IMR-90 (cell line): ENCODE measurements at places on chromosomes 4 and X.

DNA sequence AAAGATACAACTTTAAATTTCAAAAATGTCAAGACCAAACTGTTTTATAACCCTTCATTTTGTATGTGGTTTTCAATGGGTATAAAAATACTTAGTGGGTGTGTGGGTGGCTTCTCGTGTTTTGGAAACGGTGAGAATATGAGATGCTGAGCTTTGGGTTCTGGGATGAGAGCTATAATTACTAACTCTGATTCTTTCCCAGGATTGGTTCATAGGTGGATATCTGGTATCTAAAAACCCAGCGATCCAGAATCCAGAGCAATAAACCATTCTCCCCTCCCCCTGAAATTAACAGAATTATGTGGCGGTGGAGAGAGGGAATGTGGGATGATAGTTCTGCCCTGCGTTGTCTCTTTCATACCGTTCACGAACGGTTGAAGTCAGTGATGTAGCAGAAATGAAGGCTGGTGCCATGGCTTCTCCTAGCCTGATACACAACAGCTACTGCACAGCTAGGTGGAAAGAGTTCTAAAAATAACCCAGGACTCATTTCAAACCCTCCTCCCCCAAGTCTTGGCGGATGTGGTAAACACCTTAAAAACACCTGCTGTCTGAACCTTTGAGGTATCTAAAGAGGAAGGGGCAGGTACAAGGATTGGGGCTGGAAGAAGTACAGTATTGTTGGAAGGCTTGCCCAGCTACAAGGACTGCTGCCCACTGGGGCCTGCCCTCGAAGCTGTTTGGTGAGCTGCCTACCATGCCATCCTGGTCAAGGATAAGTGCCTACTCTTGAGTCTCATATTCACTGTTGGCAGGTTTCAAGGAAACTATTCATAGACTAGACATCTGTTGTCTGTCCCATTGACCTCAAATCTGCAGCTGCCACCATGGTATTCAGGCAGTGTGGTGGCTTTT, 44.5 kb downstream of the SEPTIN11 start:
- no peak overlapping the region for H3K4me3 ChIP-seq
- peaks cover 33% of the 10 kb centered on the region for H3K36me3 ChIP-seq
- H3K4me1 ChIP-seq, result peaks cover 21% of the 10 kb centered on the region
- no peak for DNase-seq
- H3K27ac ChIP-seq, result peak overlapping the region; percentile 14; the same call in 1 of the 2 replicates

GRCh38 chr4:83316459-83317165, 18.0 kb downstream of the HPSE start:
- peaks cover 2% of the 10 kb centered on the region; the same call in 1 of the 2 replicates for H3K27me3 ChIP-seq
- no peaks in the 10 kb centered on the region for H3K4me1 ChIP-seq
- H3K4me3 ChIP-seq, result no peak overlapping the region

GRCh38 chrX:27565992-27566391, 24.2 kb upstream of the DCAF8L2 start:
- no peaks in the 10 kb centered on the region for H3K36me3 ChIP-seq
- no peaks in the 10 kb centered on the region for H3K27me3 ChIP-seq
- H3K4me1 ChIP-seq, result no peaks in the 10 kb centered on the region
- DNase-seq, result peak; percentile 70

DNA sequence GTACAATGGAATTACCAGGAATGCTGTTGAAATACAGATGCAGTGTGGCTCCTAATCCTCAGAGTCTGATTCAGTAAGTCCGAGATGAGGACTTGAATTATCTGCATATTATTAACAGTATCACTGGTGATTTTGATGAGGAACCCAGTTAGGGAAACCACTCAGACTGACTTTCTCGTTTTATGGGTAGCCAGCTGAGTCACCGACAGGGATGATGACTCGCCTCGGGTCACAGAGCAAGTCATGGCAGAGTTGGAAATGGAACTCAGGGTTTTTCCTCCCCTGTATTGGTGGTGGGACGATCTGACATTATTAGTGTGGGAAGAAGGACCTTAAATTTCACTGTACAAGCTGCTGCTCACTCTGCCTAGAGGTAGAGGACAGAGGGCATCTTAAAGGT, 51.3 kb downstream of the RTL9 start:
- peaks cover 4% of the 10 kb centered on the region; the same call in 1 of the 2 replicates for H3K27me3 ChIP-seq
- H3K36me3 ChIP-seq, result no peaks in the 10 kb centered on the region
- H3K4me3 ChIP-seq, result no peak overlapping the region
- DNase-seq, result peak; percentile 73

- no peak overlapping the region for H3K4me3 ChIP-seq
- H3K4me1 ChIP-seq, result peaks cover 14% of the 10 kb centered on the region
- DNase-seq, result no peak
- H3K27ac ChIP-seq, result peak overlapping the region; percentile 43; the same call in 1 of the 2 replicates
- no peaks in the 10 kb centered on the region for H3K36me3 ChIP-seq
- H3K27me3 ChIP-seq, result no peaks in the 10 kb centered on the region
Observed at GRCh38 chr4:176262243-176262642, 6.8 kb downstream of the ASB5 start.

DNA sequence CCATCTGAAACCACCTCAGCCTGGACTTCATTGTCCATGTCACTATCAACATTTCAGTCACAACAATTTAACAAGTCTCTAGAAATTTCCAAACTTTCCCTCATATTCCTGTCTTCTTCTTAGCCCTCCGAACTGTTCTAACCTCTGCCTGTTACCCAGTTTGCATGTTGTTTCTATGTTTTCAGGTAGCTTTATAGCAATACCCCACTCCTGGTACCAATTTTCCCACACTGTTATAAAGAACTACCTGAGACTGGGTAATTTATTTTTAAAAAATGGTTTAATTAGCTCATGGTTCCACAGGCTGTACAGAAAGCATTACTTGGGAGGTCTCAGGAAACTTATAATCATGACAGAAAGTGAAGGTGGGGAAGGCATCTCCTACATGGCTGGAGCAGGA, 679.2 kb upstream of the FRG1 start:
- H3K27ac ChIP-seq, result no peak overlapping the region
- H3K36me3 ChIP-seq, result no peaks in the 10 kb centered on the region
- no peak for DNase-seq
- H3K4me1 ChIP-seq, result no peaks in the 10 kb centered on the region; the same call in 1 of the 2 replicates
- H3K27me3 ChIP-seq, result no peaks in the 10 kb centered on the region
- no peak overlapping the region for H3K4me3 ChIP-seq

DNA sequence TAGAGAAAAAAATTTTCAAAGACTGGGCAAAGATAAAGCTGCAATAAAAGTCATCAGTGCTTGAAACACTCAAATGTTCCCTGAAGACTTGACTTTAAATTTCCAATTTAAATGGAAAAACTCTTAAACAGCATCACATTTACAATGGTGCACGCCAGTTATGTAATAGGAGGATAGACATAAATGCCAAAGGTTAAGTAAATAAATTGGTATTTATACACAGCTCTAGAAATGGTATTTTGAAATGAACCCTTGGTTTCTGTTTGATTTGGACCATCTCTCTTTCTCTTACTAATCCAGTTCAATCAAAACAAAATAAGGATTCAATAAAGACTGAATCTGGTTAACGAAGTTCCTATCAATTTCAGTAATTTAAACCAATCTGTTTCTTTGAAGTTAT, 272.6 kb downstream of the GPM6A start:
- H3K27ac ChIP-seq, result no peak overlapping the region
- no peaks in the 10 kb centered on the region for H3K4me1 ChIP-seq
- no peak overlapping the region for H3K4me3 ChIP-seq
- no peaks in the 10 kb centered on the region for H3K36me3 ChIP-seq
- DNase-seq, result no peak

GRCh38 chr4:7632341-7632740, 197.6 kb upstream of the PSAPL1 start:
- no peak for DNase-seq
- no peak overlapping the region for H3K27ac ChIP-seq
- H3K4me3 ChIP-seq, result no peak overlapping the region
- H3K36me3 ChIP-seq, result no peaks in the 10 kb centered on the region
- peaks cover 4% of the 10 kb centered on the region for H3K4me1 ChIP-seq

GRCh38 chr4:1693131-1693896, 9.2 kb upstream of the FAM53A start:
- peak; percentile 72 for DNase-seq
- H3K27me3 ChIP-seq, result no peaks in the 10 kb centered on the region
- H3K4me3 ChIP-seq, result no peak overlapping the region

DNA sequence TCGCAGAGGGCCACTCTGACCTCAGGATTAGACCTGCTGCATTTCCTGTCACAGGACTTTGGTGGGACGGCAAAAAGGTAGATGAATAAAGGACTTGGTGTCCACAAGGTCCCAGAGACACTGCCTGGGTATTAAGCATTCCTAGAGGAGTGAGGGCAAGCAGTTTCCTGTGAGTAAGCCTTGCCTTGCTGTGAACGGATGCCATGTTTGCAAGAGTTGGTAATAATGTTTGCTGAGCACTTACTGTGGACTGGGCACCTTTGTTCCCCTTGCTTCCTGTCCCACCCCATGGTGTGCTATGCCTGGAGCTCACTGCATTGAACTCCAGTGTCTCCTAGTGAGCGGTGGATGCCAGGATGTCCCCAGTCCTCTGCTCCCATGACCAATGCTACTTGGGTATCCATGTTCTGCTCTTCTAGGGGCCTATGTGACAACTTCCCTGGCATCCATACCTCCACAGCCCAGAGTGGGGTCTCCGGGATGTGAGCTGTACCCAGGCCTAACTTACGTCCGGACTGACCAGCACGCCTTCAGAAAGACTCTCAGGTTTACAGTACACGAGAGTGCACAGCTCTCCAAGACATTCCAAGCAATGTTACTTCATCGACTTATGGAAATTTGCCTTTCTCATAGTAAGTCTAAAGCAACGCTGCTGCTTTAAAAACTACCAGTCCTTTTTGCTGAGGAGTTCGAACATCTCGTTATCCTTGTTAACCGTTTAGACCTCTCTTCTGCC, 95.5 kb upstream of the MSX1 start:
- no peaks in the 10 kb centered on the region for H3K4me1 ChIP-seq
- peaks cover 7% of the 10 kb centered on the region; the same call in 1 of the 2 replicates for H3K27me3 ChIP-seq
- H3K27ac ChIP-seq, result no peak overlapping the region
- peak; percentile 6 for DNase-seq

DNA sequence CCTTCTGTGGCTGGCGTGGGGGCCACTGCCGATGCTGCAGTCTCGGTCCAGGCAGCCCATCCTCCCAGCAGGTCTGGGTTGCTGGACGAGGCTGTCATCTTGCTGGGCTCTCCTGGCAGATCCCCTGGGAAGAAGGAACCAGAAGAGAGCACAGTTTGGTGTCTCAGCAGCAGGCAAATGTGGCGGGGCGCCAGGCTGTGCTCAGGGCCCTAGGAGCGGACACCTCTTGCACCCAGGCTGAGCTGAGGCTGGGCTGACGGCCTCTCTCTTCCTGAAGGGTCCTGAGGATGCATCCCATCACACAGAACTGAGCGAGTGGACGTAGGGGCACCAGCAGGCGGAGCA, 39.2 kb upstream of the CPLX1 start:
- no peak for DNase-seq
- H3K27ac ChIP-seq, result no peak overlapping the region
- no peak overlapping the region for H3K4me3 ChIP-seq
- H3K27me3 ChIP-seq, result no peaks in the 10 kb centered on the region
- peaks cover 73% of the 10 kb centered on the region for H3K36me3 ChIP-seq

DNA sequence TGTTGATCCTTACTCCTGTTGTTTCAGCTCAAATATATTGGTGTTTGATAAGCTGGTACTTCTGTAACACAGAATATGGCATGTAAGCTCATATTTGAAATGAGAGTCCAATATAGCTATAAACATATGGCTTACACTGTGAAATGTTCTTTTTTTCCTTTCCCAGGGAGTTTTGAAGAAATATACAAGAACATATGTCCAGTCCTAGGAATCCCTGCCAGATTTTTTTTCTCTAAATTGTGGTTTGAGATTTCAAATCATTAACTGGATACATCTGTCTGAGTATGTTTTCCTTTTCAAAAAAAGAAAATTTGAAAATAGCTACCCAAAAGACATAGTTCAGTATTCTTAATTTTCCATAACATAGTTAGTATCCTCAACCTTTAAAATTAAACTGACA, 60.2 kb downstream of the HMGB2 start:
- no peak overlapping the region for H3K4me3 ChIP-seq
- H3K4me1 ChIP-seq, result peaks cover 2% of the 10 kb centered on the region
- H3K27ac ChIP-seq, result peak overlapping the region; percentile 74; the same call in 1 of the 2 replicates

DNA sequence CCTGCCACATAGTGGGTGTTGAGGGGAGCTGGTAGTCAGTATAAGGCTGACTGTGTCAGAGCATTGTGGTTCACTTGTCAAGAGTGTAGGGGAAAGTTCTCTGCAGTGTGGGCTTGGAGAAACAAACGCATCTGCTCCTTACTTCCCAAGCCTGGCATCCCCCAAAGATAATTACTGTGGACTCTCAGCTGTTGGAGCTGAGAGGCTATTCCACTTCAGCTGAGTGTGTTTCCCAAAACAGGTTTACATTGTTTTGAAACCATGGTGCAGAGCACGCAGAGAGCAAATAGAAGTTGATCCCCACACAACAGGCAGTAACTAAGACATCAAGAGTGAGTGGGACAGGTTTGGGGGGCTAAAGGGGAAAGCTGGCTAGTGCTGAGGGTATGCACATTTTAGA, 181.0 kb upstream of the EOLA2 start:
- H3K27ac ChIP-seq, result no peak overlapping the region
- H3K4me3 ChIP-seq, result no peak overlapping the region
- no peaks in the 10 kb centered on the region for H3K36me3 ChIP-seq
- no peaks in the 10 kb centered on the region for H3K27me3 ChIP-seq
- no peak for DNase-seq

GRCh38 chr4:85498068-85498733, 23.3 kb downstream of the ARHGAP24 start:
- H3K4me1 ChIP-seq, result peaks cover 2% of the 10 kb centered on the region
- DNase-seq, result peak; percentile 28
- no peak overlapping the region; the same call in 1 of the 2 replicates for H3K27ac ChIP-seq

GRCh38 chrX:1041091-1041490, 171.4 kb downstream of the CRLF2 start:
- H3K4me3 ChIP-seq, result no peak overlapping the region
- H3K27me3 ChIP-seq, result no peaks in the 10 kb centered on the region
- no peak overlapping the region for H3K27ac ChIP-seq
- no peak for DNase-seq

GRCh38 chr4:145546175-145546915, 64.7 kb downstream of the SMAD1 start:
- H3K27me3 ChIP-seq, result no peaks in the 10 kb centered on the region
- H3K27ac ChIP-seq, result peak overlapping the region; percentile 71; the same call in 1 of the 2 replicates
- peaks cover 9% of the 10 kb centered on the region for H3K4me1 ChIP-seq
- no peak for DNase-seq

GRCh38 chr4:1635464-1635863, 48.6 kb downstream of the FAM53A start:
- no peak overlapping the region for H3K4me3 ChIP-seq
- no peaks in the 10 kb centered on the region for H3K4me1 ChIP-seq
- no peaks in the 10 kb centered on the region for H3K36me3 ChIP-seq
- H3K27ac ChIP-seq, result no peak overlapping the region
- peaks cover 2% of the 10 kb centered on the region; the same call in 1 of the 2 replicates for H3K27me3 ChIP-seq

DNA sequence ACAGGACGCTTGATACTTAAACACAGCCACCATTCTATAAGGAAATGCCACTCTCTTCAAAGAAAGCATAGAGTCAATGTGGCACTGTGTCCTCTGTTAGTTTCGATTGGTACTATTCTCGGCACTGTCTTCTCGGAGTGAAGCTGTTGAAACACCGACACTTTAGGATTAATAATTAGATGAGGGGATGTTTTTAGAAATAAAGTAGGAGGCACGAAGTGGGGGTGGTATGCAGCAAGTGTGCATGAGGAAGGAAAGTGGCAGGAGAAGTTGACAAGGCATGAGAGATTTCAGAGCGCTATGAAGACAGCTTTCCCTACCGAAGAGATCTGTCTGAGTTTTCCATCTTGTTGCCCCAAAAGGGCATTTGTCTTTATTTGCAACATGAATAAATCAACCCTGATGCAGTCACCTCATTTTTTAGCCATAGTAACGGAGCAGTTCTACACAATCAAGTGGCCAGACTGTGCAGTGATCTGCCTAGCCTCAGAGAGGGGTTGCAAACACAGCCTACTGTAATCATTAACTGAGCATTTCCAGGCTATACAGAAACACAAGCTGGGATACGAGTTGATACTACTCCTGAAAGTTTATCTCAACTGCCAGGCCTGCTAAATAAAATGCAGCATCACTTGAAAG, 8.3 kb downstream of the GPRIN3 start:
- no peak overlapping the region for H3K4me3 ChIP-seq
- peaks cover 3% of the 10 kb centered on the region for H3K27me3 ChIP-seq
- no peaks in the 10 kb centered on the region for H3K36me3 ChIP-seq
